T-helper 22 cell (primary cell): ENCODE measurements at places on chromosomes 11 and 22.

DNA sequence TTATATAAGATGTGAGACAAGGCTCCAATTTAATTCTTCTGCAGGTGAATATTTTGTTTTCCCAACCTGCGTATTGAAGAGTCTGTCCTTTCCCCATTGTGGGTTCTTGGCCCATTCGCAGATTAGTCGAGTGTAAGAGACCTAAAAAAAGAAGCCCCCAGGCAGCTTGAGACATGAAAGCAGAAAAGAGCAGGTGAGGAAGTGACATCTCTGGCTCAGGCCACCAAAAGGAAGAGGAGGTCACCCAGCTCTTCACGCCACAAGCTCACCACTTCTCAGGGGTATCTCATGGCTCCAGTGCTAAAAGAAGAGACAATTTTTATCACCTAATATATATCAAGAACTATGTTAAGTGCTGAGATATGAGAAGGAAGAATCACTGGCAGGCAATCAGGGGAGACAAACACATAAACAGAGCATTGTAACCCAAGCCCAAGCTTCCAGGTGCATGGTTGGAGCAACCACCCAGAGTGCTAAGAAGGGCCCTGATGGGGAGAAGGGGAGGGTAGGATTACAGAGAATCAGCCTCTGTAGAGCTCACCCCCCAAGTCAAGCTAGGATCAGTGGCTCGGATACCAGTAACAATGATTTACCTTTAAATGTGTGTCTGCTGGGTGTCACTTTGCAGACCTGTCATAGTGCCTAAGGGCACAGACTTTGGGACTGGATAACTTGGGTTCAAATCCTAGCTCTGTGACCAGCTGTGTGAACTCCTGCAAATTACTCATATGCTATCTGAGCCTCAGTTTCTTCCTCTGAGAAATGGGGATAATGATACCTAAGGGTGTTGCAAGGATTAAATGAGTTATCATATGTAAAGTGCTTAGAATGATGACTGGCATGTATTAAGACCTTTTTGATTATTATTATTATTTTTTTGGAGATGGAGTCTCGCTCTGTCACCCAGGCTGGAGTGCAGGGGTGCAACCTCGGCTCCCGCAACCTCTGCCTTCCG is 39.2 kb downstream of the MCHR1 start:
- DNase-seq = no peak

DNA sequence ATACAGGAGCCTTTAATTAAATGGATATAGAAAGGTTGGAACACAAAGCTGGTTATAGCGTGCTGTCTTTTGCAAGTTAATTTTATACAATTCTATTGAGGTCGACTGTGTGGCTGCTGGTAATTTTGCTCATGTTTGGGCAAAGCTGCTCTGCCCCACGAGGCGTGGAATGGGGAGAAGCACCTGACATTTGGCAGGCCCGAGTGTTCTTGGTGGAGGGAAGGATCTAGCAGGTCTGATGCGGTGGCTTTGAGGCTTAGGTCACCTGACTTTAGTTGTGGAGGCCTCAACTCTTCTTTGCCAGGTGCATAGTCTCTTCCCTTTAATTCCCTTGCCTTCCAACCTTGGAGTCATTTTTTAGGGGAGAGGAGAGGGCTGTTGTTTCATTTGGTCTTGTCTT is 97.3 kb downstream of the ZBTB16 start:
- no peak for DNase-seq

GRCh38 chr11:19370100-19370861 is 129.5 kb upstream of the E2F8 start:
- no peak for DNase-seq

- DNase-seq = no peak
Observed at GRCh38 chr22:39359659-39360195, 9.9 kb downstream of the SYNGR1 start.

- no peak for DNase-seq
Observed at GRCh38 chr11:100177651-100178050, 509.4 kb upstream of the ARHGAP42 start.

DNA sequence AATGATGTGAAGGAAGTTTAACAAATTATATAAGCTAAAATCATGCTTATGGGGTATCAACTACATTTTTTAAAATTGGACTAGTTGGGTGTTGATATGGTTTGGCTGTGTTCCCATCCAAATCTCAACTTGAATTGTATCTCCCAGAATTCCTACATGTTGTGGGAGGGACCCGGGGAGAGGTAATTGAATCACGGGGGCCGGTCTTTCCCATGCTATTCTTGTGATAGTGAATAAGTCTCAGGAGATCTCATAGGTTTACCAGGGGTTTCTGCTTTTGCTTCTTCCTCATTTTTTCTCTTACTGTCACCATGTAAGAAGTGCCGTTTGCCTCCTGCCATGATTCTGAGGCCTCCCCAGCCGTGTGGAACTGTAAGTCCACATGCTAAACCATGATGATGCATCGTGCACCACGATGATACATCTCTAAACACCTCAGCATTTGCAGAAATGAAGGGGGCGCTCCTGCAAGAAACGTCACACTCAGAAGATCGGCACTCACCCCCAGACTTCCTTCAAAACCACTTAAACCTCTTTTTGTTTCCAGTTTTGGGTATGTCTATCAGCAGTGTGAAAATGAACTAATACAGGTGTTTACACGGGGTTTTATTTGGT is 340.0 kb downstream of the SHANK2 start:
- no peak for DNase-seq

DNA sequence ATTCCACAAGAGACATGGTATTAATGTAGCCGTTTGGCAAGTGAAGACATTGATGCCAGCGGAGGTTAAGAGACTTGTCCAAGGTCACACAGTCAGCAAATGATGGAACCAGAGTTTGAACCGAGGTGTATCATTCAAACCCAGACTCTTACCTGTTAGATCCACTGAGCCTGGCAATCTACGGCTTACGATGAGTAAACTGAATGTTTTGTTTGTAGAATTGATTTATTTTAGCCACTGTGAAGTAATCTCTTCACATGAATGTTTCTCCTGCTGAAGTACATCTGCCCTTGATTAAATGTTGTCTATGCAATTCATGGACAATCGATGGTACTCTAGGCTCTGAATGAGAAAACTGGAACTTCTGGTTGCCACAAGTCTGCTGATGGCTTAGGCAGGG is 155.5 kb upstream of the NAV2 start:
- DNase-seq = no peak

- no peak for DNase-seq
Observed at GRCh38 chr11:76670485-76671236, at the start of gene LRRC32. Gene LRRC32 (minus strand): TSS chr11:76670747. CDS start chr11:76665954, 4,793 bp downstream.

DNA sequence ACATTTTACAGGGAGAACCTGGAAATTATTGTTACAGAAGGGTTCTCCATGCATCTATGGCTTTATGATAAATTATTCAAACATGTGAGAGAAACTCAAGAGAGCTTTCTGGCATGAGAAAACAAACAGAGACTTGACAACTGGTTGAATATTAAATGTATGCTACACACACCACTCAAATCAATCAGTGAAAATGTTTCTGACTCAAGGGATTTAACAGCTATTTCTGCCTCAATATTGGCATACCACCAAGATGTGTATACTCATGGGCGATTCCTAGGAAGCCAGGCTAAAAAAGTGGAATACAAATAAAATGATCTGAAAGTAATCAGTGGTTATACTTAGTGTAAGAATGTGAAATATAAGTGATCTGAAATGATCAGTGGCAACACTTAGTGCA is 15.8 kb upstream of the OR51T1 start:
- DNase-seq = no peak

GRCh38 chr22:39209756-39210155 is 35.0 kb downstream of the PDGFB start:
- no peak for DNase-seq

DNA sequence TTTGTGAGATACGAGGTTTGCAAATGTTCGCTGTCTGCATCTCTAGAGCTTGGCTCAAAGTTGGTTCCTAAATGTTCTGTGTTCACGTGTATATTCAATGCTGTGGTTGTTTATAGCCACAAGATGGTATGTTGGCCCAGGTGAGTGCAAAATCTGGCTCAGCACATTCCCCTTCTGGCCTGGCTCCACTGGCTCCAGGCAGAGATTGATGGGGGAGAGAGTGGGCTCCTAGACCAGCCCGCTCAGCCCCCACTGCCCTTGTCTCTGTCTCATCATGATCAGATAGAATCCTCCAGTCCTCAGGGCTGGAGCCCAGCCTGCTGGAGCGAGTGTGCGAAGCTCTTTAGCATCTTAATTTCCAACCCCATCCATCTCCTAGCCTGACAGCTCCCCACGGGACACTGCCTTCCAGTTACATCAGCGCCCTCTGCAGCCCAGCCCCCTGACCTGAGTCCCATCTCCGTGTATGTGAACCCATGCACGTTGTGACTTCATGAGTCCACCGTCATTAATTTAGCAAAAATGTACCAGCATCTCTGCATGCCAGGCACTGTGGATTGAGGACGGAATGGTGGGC is 2.0 kb downstream of the P2RX3 start:
- no peak for DNase-seq

- DNase-seq = no peak
Observed at GRCh38 chr11:70511345-70511744, 113.0 kb downstream of the CTTN start.

- no peak for DNase-seq
Observed at GRCh38 chr11:3133261-3134217, 31.6 kb downstream of the OSBPL5 start.

GRCh38 chr11:1629326-1630185 is at the start of gene KRTAP5-5:
Gene KRTAP5-5 (plus strand): TSS chr11:1629775. CDS start chr11:1629841, 66 bp downstream.
- no peak for DNase-seq

- DNase-seq = no peak
Observed at GRCh38 chr11:34857463-34857862, 58.7 kb downstream of the APIP start.

- no peak for DNase-seq
Observed at GRCh38 chr22:44482776-44483175, 15.3 kb downstream of the RTL6 start.

GRCh38 chr11:31871310-31872075 is 60.4 kb upstream of the PAX6 start:
- DNase-seq = no peak

- no peak for DNase-seq
Observed at GRCh38 chr22:47238690-47239473, 476.4 kb downstream of the TBC1D22A start.

- no peak for DNase-seq
Observed at GRCh38 chr11:96326959-96327358, 16.0 kb downstream of the MAML2 start.

DNA sequence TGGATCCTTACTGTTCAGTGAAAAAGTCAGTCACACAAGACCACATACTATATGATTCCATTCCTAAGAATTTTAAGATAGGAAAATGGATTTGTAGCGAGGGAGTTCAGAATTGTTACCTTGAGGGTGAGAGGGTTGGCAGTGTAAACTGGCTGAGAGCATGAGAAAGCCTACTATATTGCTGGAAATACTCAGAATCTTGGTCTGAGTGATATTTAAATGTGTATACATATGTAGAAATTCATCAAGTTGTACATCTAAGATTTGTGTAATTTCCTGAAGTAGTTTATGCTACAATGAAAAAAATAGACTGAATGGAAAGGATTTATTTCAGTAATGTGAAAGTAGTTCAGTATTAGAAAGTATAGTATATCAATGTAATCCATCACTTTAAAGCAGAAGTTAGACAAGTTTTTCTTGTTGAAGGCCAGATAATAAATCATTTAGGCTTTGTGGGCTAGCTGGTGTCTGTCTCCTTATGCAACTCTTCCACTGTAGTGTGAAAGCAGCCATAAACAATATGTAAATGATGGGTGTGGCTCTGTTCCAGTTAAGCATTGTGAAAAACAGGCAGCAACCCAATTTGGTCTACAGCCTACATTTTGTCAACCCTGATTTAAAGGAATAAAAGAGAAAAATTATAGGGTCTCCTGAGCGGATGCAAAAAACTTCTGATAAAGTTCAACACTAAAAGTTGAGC is 127.2 kb upstream of the THY1 start:
- DNase-seq = no peak

DNA sequence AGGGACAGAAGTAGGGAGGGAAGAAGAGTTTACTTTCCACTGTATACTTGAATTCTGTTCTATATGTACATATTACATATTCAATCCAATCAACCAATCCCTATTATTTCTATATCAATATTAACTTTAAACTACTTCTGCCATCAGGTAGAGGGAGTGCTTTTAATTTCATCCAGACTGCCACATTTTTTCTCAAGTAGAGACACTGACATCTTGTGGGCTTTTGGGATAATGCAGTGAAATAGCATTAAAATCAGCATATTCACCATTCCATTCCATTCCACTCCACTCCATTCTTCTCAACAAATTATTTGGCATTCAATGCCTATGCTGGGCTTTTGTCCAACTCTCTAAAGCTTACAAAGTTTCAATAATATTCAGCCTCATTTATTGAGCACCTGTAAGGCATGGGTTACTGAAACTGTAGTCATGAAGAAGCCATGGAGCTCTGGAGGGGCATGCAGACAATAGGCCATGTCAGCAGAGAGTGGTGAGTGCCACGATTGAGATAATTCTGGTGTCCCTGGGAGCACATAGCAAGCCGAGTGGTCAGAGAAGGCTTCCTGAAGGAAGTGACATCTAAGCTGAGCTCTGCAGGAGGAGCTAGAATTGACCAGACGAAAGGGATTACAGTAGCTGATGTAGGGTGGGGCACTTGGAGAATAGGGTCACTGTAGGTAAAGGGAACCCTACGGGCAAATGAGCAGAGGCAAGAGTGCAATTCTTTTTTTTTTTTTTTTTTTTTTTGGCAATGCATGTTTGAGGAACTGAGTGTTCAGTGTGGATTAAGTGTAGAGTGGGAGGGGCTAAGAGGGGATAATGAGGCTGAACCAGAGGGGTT is 12.8 kb upstream of the CLPB start:
- DNase-seq = no peak

GRCh38 chr22:31451709-31452571 is 37.7 kb downstream of the EIF4ENIF1 start:
- DNase-seq = no peak

DNA sequence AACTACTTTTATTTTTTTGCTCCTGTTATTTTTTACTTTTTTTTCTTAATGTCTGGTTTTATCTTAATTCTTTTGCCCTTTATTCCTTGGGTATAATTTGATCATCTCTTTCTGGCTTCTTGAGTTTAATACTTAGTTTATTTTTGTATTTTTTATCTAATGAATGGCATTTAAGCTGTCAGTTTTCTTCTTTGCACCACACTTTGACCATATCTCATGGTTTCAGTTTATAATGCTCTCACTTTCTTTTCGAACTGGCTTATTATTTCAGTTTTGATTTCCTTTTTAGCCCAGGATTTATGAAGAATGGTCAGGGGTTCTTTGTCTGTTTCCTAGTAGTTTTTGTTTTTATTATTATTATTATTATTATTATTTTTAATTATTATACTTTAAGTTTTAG is 48.3 kb downstream of the QSER1 start:
- DNase-seq = no peak

DNA sequence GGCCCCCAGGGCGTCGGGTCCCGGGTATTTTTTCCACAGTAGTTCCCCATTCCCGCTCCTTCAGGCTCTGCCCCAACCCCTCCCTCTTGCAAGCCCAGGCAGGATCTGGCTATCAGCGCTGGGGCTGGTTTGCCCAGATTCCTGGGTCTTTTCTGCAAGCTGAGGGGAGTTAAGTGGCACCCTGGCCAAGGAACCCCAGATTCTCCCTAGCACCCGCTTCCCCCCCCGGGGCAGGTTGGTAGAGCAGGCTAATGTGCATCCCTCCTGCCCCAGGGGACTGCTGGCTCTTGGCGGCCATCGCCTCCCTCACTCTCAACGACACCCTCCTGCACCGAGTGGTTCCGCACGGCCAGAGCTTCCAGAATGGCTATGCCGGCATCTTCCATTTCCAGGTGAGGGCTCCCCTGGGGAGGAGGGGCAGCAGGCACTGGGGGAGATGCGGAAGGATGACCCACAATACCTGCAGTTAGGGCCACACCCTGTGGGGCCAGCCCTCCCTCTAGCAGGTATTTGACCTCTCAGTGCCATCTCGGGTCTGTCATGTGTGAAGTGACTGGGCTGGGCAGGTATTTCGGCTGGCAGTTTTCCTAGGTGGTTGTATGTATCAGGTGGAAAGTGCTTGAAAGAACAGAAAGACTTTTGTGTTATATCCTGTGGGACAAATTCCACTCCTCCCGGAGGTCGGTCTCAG is 1.6 kb downstream of the CAPN1 start:
- no peak for DNase-seq
